ENCODE measurements at places on chromosomes 11 and 22. TPM values are rescaled to one million over a fixed set of nuclear protein-coding genes. Genes with fewer than 3 reads are reported as not detected.

- DNase-seq = peak; percentile 27
Observed at GRCh38 chr11:81497202-81497804, 1236.4 kb downstream of the FAM181B start.

DNA sequence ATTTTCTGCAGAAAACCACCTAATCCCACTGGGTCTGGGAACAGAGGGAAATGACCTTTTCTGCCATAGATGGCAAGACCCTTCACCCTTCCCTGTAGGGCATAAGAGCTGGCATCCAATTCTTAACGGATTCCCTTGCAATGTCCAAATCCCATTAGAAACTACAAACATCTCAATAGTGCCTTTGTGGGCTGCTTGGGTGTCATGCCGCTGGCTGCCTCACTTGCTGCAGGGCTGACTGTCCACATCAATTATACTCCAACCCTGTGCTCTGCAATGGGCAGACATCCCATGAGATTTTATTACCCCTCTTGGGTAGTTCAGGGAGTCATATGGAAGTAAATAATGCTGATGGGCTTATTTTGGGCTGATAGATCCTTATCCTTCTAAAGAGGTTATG, 7.3 kb downstream of the GRAP2 start:
- no peak for DNase-seq

GRCh38 chr11:112334381-112334780, 73.7 kb upstream of the PLET1 start:
- DNase-seq = no peak

DNA sequence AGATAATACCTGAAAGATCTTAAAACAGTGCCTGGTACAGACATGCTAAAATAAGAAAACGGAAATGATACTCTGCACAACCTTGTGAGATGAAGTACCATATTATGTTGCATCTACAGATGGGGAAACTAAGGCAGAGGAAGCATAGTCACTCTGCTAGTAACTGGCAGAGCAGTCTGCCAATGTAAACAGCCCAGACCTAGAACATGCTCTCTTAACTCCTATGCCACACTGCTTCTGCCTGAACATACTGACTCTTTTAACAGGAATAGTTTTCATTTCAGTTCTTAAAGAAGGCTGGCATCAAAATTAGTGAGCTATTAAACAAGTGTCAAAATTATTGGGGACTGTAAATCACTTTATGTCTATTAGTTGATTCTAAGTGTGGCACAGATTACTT, 99.9 kb downstream of the CD44 start:
- no peak for DNase-seq

GRCh38 chr22:38416621-38417251, 38.3 kb downstream of the KCNJ4 start:
- DNase-seq = no peak

DNA sequence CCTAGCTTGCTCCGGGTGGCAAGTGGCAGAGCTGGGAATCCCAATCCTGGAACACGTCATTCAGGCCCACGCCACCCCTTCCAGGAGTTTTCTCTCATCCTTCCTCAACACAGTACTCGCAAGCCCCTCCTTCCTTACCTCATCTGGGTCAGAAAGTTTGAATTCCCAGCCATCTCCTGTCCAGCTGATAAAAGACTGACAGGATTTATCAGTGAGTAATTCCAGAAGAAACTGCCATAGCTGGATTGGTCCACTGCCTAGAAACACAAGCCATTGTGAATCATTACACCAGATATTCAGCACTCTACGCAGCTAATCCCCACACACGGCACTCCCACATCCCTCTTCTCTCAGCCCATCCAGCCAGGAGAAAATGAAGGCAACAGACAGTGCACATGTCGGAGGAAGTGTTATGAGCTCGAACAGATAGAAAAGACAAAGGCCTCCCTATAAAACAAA, 124.0 kb downstream of the ETS1 start:
- DNase-seq = no peak

DNA sequence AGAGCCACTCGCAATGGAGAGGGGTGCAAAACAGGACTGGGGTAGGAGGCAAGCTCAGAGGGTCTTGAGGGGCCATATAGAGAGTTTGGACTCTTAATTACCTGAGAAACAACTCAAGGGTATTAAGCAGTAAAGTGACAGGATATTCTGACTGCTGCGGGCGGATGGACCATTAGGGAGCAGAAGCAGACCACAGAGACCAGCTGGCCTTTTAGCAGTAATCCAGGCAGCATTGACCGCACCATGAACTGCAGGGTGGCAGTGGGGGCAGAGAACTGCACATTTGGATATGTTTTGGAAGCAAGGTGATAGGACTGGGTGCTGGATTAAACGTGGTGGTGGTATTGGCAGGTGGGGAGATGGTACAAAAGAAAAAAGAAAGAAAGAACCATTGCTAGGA, 125.3 kb downstream of the DBX1 start:
- DNase-seq = no peak

Gene MYO18B
- not detected for total RNA-seq

DNA sequence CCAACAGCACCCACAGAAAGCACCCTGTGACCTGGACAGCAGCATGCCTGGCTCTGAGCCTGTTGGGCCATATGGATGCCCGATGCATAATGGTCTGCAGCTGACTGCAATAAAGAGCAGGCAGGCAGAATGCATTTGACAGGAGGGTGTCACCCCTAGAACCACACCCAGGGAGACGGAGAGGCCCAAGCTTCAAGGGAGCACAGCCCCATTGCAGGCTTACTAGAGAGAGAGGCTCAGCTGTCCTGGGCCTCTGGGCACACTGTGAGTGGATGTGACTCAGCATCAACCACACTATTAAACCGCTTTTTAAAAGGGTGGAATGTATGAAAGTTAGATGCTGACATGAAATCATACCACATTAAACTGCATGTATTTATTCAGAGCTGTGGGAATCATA, 365.3 kb downstream of the CTTN start:
- DNase-seq = no peak

DNA sequence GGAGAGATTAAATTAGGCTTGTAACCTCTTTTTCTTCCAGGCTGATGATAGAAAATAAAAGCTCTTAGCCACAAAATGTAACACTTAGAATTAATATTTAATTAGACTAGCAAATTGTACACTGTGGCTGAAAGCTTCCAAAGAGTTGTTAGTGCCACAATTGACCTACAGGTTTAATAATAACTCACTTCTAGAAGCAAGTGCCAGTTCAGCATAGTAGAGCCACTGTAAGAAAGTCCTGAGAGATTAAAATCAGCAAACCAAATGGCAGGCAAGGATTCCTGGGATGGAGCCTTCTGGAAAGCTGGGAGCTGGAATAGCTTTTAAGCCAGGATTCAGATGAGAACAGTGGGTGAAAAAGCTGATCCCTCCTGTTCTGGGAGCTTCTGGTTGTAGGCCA, 131.0 kb downstream of the ELP4 start:
- DNase-seq = no peak

- DNase-seq = no peak
Observed at GRCh38 chr22:38453996-38454352, 1.0 kb downstream of the KCNJ4 start.

GRCh38 chr11:69113226-69113625, 42.5 kb upstream of the SMIM38 start:
- no peak for DNase-seq

DNA sequence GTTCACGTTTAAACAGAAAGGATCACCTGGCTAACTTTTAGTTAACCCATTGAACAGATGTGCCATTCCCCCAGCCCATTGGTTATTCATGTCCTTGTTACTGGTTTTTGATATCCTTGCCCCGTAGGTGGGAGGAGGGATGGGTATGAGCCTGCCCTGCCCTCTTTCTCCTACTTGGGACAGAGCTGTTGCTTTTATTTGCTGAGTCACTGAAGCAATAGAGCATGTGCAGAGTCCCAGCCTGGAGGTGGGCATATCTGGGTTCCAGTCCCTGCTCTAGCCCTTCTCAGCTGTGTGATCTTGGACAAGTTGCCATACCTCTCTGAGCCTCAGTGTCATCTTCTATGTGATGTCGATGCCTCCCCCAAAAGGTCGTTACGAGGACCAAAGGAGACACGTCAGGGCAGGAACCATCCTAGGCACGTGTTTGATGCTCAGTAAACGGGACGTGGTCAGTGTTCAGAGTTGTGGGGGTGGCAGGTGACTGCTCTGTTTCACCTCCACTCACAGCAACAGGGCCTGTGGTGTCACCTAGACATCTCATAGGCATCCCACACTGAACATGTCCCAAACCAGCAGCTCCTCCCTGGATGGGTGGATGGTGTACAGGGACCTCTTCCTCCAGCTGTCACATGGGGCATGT, 61.0 kb downstream of the BMAL1 start:
- DNase-seq = peak; percentile 80

DNA sequence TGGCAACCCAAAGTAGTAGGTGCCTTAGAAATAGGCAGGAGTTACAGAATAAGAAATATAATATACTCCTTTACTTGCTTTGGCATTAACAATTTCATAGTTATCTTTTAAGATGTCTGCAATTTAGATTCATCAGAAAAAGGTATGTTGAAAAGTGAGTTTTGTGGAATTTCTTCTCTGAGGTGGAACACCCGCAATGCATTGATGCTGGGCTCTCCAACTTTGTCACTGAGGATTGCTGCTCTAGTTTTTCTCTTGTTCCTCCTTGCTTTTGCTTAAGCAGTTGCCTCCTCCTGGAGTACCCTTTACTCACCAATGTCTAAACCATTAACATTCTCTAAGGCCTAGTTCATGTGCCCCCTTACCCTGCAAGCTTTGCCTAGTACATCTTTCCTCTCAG, 14.1 kb upstream of the ME3 start:
- DNase-seq = no peak

DNA sequence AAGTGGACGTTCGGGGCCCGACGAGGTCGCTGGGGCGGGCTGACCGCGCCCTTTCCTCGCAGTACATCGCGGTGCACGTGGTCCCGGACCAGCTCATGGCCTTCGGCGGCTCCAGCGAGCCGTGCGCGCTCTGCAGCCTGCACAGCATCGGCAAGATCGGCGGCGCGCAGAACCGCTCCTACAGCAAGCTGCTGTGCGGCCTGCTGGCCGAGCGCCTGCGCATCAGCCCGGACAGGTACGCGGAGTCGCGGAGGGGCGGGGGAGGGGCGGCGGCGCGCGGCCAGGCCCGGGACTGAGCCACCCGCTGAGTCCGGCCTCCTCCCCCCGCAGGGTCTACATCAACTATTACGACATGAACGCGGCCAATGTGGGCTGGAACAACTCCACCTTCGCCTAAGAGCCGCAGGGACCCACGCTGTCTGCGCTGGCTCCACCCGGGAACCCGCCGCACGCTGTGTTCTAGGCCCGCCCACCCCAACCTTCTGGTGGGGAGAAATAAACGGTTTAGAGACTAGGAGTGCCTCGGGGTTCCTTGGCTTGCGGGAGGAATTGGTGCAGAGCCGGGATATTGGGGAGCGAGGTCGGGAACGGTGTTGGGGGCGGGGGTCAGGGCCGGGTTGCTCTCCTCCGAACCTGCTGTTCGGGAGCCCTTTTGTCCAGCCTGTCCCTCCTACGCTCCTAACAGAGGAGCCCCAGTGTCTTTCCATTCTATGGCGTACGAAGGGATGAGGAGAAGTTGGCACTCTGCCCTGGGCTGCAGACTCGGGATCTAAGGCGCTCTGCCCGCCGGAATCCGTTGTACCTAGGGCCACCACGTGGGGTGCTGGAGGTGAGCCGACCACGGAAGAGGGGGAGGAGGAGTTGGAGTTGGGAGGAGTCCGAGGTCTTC, 771 bp downstream of the MIF start:
- DNase-seq = peak; percentile 60

- no peak for DNase-seq
Observed at GRCh38 chr11:115384236-115384635, 120.0 kb downstream of the CADM1 start.

DNA sequence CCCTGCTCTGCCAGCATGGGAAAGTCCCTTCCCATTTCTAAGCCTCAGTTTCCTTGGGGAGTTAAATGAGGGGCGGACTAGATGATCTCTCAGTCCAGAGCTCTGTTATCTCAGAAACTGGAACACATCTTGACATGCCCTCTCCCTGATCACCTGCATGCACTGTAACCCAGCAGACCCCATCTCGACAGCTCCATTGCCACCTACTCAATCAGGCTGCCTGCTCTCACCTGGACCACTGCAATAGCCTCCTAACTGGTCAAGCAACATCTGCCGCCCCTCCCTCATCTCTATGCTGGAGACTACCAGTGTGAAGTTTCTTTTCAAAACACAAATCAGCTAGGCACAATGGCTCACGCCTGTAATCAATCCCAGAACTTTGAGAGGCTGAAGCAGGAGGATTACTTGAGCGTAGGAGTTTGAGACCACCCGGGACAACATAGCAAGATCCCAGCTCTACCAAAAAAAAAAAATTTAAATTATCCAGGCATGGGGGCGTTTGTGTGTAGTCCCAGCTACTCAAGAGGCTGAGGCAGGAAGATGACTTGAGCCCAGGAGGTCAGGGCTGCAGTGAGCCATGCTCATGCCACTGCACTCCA, 22.2 kb downstream of the LRRC55 start:
- DNase-seq = no peak

Gene WT1
- 0.25 TPM for total RNA-seq

Gene IRAG1
- total RNA-seq = not detected

GRCh38 chr22:50068096-50068495, 10.0 kb upstream of the TTLL8 start:
- DNase-seq = no peak

GRCh38 chr22:23862103-23862502, 4.4 kb downstream of the SLC2A11 start:
- no peak for DNase-seq

Gene SCGB1D2
- total RNA-seq = not detected

DNA sequence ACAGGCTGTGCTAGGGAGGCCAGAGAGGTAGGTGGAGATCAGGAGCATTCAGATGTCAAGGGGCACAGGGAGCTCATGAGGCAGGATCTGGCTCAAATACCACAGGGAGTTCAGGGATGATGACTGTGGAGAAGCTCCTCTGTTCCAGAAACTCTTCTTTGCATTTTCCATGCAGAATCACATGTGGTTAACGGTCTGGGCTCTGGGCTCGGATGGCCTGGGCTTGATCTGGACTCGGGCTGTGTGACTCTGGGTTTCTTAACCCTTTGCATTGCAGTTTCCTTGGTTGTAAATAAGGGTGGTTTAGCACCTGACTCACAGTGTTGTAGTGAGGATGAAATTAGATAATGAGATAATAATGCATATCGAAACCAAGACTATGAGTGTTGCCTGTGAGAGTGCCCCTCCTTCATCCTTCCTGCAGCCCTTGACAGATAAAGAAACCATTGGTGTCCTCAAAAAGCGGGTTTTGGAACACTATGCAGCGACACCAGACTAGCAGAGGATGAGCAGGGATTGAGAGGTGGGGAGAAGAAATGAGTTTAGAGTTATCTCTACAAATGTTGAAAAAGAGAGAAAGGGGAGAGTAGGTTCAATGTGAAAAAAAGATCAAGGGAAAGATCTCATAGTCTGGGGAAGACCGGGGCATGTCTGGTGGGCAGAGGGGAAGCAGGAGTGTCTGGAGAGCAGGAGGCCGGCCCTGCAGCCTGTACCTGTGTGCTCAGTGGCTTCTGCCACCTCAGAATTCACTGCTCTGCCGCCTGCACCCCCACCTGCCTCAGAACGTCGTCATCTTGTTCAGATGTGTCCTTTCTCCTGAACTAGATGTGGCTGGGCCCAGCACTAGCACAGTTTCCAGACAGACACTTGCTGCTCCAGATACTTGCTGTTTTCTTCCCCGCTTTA, 197.8 kb upstream of the SORL1-AS1 start:
- no peak for DNase-seq

GRCh38 chr11:111691741-111692140, 74.4 kb downstream of the PPP2R1B start:
- no peak for DNase-seq

Gene TCN2
- total RNA-seq = 2.1 TPM

Data from NCI-H460 (cell line).